Hypothalamus (tissue), 51 donors: ENCODE measurements at places on chromosomes 3 and 15.

- DNase-seq, result no peak
Measured at GRCh38 chr15:27062951-27063350, 92.0 kb downstream of the GABRG3 start.

GRCh38 chr3:70531063-70531657 lies 218.7 kb upstream of the MDFIC2 start:
- no peak for DNase-seq

- DNase-seq, result no peak
Measured at GRCh38 chr3:63798949-63799348, 20.1 kb upstream of the C3orf49 start.

GRCh38 chr3:147358144-147358992 lies 48.0 kb downstream of the ZIC4 start:
- no peak for DNase-seq

GRCh38 chr3:112967425-112967824 lies 7.5 kb downstream of the CD200R1 start:
- no peak for DNase-seq

- DNase-seq, result no peak
Measured at GRCh38 chr3:37526511-37526910, 335.2 kb upstream of the CTDSPL start.

DNA sequence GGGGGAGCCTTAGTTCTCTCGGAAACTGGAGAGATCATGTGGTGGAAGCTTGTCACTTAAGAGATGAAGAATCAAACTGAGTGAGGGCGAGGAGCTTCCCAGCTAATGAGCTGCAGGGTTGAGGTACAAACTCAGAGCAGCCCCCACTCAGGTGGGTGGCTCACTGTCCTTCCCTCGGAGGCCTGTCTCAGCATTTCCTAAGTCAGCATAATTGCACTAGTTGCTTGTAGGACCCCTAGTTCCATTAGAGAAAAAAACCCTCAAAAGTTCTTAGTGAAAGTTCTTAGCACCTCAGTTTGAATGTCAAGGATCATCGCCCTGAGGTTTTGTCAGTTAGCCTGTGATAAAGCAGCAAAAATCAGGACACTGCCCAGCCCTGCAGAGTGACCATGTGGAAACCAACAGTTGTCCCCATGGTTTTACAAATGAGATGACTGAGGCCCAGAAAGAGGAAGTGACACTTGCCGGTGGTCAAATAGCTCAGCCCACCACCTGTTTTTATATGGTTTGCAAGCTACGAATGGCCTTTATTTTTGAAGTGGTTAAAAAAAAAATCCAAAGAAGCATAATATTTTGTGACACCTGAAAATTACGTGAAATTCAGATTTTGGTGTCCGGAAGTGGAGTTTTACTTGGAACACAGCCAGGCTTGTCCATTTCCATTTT lies 11.9 kb downstream of the SMAD6 start:
- no peak for DNase-seq

DNA sequence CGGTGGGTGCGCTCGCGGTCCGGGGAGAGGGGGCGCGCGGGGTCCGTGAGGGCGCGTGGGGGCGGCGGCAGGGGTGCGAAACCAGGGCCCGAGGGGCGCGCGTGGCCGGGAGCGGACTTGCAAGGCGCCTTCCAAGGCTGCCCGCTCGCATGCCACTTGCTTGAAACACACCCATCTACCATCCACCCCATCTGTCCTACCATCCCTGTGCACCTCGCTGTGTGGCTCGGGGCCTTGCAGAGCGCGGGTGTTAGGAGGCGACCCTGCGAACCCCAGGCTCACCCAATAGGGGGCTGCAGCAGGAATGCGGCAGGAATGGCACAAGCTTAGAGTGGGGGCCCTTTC lies 240 bp downstream of the CFAP100 start:
- no peak for DNase-seq

DNA sequence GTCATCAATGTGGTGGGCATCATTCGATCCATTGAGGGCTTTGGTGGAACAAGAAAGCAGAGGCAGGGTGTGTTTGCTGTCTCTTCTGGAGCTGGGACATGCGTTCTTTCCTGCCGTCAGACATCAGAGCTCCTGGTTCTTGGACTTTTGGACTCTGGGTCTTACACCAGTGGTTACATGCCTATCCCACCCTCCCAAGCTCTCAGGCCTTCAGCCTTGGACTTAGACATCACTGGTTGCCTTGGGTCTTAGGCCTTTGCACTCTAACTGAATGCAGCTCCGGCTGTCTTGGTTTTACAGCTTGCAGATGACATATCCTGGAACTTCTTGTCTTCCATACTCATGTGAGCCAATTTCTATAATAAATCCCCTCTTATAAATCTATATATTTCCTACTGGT lies 8.1 kb upstream of the MASP1 start:
- no peak for DNase-seq

DNA sequence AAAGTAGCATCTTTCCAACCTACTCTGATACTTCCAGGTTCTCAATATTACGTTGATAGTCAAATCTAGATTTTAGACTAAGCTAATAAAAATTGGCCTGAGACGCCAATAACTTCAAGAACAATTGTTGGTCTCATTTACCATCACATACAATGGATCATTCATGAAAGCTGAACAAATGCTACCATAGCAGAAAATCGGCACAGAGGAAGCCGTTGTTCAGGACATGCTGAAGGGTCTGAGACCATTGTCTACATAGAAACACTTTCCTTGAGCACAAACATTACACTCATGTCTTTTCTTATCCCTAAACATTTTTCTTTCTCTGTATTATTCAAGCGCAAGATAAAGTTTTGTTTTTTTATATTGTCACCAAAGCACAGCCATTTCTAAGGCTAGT lies 37.2 kb upstream of the FHIT start:
- no peak for DNase-seq

GRCh38 chr15:79918278-79918677 lies 21.5 kb upstream of the MTHFS start:
- no peak for DNase-seq
